Tracheal epithelial cell (primary cell): ENCODE measurements at places on chromosomes 16 and 17. TPM values are rescaled to one million over a fixed set of nuclear protein-coding genes. Genes with fewer than 3 reads are reported as not detected.

CLDN9 gene
- total RNA-seq, result not detected in 2 replicates

CX3CL1 gene
- total RNA-seq, result 2.4 TPM in 1 of 2 replicates, not detected in the other

GH2 gene
- total RNA-seq, result not detected in 2 replicates

AANAT gene
- not detected in 2 replicates for total RNA-seq

RSAD1 gene
- total RNA-seq, result 9.9 and 14.1 TPM in 2 replicates

CSNK1D gene
- 32.6 and 44.1 TPM in 2 replicates for total RNA-seq

OR1G1 gene
- total RNA-seq, result not detected in 2 replicates

MAP3K14 gene
- total RNA-seq, result 1.4 and 1.5 TPM in 2 replicates

TPSAB1 gene
- total RNA-seq, result not detected in 2 replicates

LASP1 gene
- 47.1 and 89.9 TPM in 2 replicates for total RNA-seq

STAC2 gene
- under 0.01 TPM in 1 of 2 replicates, not detected in the other for total RNA-seq

CCT6B gene
- total RNA-seq, result 0.64 and 0.72 TPM in 2 replicates

EVPLL gene
- total RNA-seq, result 0.24 and 4.0 TPM in 2 replicates

LGALS9B gene
- total RNA-seq, result not detected in 2 replicates

ABCA6 gene
- total RNA-seq, result under 0.01 TPM in 2 replicates

MCRIP1 gene
- 31.5 and 63.1 TPM in 2 replicates for total RNA-seq

CDH16 gene
- total RNA-seq, result 2.1 and 4.3 TPM in 2 replicates

GAS7 gene
- 0.48 and 0.64 TPM in 2 replicates for total RNA-seq

PRDM7 gene
- total RNA-seq, result not detected in 2 replicates

KRTAP4-5 gene
- total RNA-seq, result not detected in 2 replicates

MYH1 gene
- not detected in 2 replicates for total RNA-seq

PRAC2 gene
- not detected in 2 replicates for total RNA-seq

SLC5A11 gene
- total RNA-seq, result not detected in 2 replicates

RNF43 gene
- total RNA-seq, result 4.6 and 6.0 TPM in 2 replicates

OMG gene
- not detected in 2 replicates for total RNA-seq

LRRC46 gene
- total RNA-seq, result not detected in 2 replicates
